ENCODE measurements at places on chromosomes 12 and 14.

DNA sequence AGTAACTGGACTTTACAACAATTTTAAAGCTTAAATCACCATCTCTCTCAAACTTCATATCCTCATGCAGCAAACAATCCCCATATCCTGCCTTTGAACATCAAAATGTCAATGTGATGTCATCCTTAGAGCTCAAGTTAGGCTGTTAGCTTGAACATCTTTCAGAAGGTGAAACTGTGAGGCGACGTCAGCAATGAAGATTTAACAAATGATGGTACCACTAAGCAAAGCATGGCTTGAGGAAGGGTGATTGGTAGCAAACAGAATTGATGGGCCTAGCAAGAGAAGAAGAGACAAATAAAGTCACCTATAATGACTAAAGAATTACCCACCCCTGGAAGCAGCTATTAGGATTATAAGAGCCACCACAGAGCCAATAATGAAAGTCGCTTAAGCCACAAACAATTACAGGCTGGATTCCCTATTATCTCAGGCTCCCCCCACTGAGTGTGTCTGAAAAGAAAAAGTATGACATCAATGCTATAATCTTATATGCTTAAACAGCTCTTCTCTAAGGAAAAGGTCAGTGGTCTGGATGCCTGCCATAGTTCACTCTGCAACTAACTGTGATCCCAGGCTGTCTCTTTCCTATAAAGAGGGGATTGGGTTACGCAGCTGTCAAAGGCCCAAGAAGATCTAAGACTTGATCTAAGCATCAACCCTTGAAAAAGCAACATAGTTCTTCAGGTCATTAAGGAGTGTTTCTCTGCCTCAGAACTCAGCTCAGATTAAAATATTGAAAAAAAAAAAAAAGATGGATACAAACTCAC is 18.1 kb downstream of the EGLN3 start:
- no peak for DNase-seq

GRCh38 chr14:79056879-79057278 is 886.7 kb downstream of the NRXN3 start:
- no peak for DNase-seq

GRCh38 chr14:22488522-22489243 is 100.3 kb downstream of the DAD1 start:
- DNase-seq: no peak

- no peak for DNase-seq
These were observed 9.0 kb upstream of the BDKRB1 start for GRCh38 chr14:96247031-96247430.

GRCh38 chr12:7859552-7859951 is 13.2 kb downstream of the SLC2A14 start:
- no peak for DNase-seq

DNA sequence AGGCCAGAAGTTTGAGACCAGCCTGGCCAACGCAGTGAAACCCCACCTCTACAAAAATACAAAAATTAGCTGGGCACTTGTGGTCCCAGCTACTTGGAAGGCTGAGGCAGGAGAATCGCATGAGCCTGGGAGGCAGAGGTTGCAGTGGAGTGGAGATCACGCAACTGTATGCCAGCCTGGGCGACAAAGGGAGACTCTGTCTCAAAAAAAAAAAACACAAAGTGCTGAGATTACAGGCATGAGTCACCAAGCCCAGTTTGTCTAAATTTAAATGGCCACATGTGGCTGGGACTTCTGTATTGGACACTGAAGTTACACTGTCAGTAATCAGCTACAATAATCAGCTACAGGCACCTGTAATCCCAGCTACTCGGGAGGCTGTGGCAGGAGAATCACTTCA is 100.9 kb upstream of the AEBP2 start:
- DNase-seq: no peak

DNA sequence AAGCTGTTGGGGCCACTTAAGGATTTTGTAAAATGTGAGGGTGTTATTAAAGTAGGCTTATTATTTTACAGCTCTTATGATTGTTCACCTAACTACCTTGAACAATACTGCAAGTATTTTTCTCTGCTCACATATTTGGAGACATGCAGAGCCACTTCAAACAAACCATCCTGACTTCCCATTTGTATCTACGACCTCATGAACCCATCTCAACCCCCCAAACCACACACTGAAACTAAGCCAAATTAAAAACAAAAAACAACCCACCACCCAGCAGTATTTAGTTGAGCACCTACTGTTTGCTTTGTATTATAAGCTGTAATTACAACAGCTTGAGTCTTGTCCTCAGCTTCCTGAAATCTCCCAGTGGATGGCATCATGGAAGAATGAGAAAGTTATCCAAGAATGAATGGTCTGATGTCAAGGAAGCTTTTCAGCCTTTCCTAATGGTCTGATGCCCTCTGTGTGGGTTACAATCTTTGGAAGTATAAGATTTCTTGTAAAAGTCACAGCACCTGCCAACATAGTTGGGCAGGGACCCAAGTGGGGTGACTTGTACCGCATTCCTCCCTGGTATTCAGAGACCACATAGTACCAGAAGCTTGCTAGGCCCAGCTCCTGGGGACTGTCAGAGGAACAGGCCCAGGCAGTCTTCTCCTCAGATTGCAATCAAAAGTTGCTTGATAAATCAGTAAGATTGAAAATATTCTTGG is 416.6 kb downstream of the ZFP36L1 start:
- DNase-seq: no peak

DNA sequence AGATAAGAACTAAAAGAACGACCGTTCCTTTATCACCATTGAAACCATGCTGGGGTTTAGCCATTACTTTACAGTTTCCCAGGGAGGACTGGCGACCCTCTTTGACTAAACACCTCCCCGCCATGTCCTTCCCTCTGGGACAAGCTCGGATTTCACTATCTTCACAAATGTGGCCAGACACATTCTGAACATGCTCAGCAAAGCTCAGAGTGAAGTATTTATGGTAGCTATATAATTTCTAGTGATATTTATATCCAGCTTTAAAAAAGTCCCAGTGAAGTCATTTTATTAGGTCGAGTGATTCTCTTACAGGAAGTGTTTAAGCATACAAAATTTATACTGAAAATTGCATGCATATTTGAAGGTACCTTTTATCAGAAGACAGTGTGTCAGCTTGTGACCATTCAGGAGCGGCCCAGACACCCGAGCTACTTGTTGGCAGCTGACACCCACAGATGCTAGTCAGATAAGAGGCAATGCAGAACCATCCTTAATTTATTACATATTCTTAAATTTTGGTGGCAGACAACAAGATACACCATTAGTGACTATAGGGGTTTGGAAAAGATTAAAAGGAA is 36.8 kb downstream of the NIN start:
- no peak for DNase-seq

DNA sequence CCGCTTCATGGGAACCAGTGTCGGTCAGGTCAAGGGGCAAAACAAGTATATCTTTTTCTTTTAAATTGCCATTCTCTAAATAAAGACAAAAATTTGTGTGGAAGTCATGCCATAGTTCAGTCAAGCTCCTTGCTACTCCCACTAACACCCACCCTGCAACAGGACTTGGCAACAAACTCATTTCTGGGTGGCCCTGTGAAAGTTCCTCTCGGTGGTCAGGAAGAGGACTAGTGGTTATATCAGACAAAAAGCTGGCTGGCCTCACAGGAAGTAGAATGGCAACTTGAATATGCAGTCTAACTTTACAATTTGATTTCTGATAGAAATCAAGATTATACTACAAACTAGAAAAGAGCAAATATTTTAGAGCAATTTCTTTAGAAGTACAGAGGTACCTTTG is 11.2 kb downstream of the DHRS7 start:
- no peak for DNase-seq

DNA sequence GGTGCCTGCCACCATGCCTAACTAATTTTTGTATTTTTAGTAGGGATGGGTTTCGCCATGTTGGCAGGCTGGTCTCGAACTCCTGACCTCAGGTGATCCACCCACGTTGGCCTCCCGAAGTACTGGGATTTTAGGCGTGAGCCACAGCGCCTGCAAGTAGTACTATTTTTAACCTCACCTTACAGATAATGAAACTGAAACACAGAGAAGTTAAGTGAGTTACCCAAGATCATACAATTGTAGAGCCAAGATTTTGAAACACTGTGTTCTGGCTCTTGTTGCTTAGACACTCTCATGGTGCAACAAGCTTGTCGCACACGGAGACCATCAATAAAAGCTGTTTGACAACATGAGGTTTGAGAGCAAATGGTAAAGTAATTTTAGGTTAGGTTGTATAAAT is 159.1 kb upstream of the LMNTD1 start:
- DNase-seq: no peak

- no peak for DNase-seq
These were observed 166.6 kb downstream of the KTN1 start for GRCh38 chr14:55746558-55746957.

- DNase-seq: no peak
These were observed 11.6 kb downstream of the RAPGEF3 start for GRCh38 chr12:47747126-47747525.

DNA sequence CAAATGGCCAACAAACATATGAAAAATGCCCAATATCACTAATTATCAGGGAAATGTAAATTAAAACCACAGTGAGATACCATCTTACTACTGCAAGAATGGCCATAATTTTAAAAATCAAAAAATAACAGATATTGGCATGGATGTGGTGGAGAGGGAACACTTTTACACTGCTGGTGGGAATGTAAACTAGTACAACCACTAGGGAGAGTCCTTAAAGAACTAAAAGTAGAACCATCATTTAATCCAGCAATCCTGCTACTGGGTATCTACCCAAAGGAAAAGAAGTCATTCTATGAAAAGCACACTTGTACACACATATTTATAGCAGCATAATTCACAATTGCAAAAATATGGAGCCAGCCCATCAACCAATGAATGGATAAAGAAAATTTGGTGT is 459.7 kb downstream of the GXYLT1 start:
- DNase-seq: no peak

GRCh38 chr12:42221726-42222125 is 16.3 kb downstream of the YAF2 start:
- no peak for DNase-seq

GRCh38 chr12:34379142-34379541 is 356.8 kb downstream of the ALG10 start:
- DNase-seq: no peak

GRCh38 chr14:24289649-24290280 is 9.8 kb downstream of the DHRS1 start:
- no peak for DNase-seq

- DNase-seq: no peak
These were observed 183.1 kb downstream of the CAND1 start for GRCh38 chr12:67452119-67452805.

- DNase-seq: no peak
These were observed 90.8 kb downstream of the EML1 start for GRCh38 chr14:99883866-99884650.

DNA sequence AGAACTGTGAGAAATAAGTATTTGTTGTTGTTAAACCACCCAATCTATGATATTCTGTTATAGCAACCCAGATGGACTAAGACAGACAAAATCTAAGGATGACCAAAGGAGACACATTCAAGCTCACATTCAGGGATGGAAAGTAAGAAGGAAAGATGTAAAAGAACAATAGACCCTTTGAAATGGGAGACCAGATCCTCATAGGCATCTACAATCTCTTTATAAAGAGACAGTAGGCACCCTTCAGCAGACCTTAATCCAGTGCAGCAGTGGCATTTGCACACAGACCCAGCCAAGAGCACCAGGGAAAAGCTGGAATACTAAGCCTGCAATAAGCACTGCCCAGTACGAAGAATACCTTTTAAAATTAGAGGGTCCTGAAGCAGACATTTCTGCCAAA is 132.7 kb downstream of the KLHL28 start:
- no peak for DNase-seq

DNA sequence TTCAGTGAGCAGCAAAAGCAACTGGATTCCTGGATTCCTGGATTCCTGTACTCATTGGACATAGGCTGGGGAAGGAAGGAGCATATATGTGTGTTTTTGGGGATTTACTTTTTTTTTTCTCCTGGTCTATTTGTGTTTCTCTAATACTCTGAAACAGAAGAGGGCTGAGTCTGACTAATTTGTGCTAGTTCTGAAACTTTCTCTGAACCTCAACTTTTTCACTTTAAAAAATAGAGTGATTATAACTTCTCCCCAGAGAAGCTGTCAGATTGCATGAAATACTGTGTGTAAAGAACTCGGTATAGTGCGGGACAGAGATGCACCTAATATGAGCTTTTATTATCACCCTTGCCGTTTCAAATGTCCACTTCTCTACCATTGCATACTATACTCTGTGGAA is 529.5 kb downstream of the TMTC2 start:
- no peak for DNase-seq

DNA sequence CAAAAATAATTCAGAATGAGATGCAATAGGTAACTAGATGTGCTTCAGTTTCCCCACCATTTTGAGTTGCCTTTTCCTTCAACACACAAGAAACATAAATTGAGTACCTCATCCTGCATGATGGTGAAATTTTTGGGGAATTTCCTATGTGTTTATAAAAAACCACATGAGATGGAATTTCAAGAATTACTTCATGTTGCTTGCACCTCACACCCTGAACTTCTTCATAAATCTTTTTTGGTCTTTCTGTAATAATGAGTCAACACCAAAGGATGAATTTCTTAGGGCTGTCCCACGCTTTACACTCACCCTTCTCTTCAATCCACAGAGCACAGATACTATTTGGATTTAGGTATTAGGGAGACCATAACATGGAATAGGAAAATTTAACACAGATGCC is 22.6 kb upstream of the LUM start:
- DNase-seq: no peak

DNA sequence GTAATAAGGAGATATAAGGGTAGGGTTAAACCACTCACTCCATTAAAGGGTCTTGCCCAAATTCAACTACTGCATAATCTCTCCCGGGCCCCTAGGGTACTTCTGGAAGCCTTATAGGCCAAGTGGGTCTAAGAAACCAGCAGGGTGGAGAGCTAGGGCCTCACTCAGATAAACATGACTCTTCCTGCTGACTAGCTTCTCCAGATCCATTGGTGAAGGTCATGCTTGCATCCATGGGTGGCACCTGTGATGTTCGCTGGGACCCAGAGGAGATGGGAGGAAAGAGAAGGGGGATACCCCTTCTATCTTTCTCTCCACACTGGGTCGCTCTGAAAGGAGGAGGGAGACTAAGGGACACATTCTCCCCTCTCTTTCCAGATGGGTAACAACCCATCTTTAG is 36.1 kb upstream of the HIGD1C start:
- DNase-seq: no peak

GRCh38 chr12:9662488-9662887 is 7.0 kb upstream of the CLEC2D start:
- DNase-seq: no peak

GRCh38 chr14:52304248-52304904 is 9.7 kb upstream of the PTGER2 start:
- DNase-seq: no peak

DNA sequence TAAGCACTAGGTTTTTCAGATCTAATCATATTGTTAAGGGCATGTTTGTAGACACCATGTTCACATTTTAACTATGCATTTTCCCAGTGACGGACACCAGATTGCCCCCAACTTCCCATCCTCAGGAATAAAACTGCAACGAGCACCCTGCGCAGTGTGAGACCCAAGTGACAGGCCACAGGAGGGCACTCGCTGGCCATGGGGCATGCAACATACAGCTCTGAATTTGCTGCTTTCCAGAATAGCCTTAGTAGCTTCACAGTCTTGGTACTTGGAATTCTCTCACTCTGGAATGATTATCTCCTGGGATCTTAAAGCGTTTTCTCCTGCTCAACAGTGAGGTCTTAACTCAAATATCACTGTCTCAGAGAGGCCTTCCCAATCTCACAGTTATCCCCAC is 972 bp upstream of the DDX47 start:
- DNase-seq: no peak
